Gastrocnemius medialis (tissue), 4 donors: ENCODE measurements at places on chromosomes 3 and 15. TPM values are rescaled to one million over a fixed set of nuclear protein-coding genes. Genes with fewer than 3 reads are reported as not detected.

The ECE2 gene
- total RNA-seq, result not detected

The SPATA16 gene
- not detected for total RNA-seq

The FMN1 gene
- total RNA-seq, result 4.3 TPM

The REC114 gene
- total RNA-seq, result not detected

The LIPC gene
- total RNA-seq, result 0.47 TPM

The TMEM41A gene
- 7.5 TPM for total RNA-seq

The SENP7 gene
- 6.5 TPM for total RNA-seq

The SENP8 gene
- 3.6 TPM for total RNA-seq

The SLC28A2 gene
- not detected for total RNA-seq

DNA sequence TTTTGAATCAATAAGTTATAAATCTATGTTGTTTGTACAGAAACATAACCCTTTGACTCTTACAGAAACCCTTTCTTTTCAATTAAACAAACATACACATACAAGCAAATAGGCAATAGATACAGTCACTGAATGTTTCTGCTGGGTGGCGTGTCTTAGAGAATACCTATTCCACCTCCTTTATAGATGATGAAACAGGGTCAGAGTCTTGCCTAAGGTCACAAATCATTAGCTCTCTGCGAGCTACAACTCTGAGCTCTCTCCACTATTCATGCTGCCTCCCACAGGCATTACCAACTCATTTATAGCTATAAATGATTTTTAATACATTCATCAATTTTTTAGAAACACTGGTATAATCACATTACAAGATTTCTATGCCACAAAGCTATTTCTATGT, 152.6 kb downstream of the RSL24D1 start:
- no peak for DNase-seq

DNA sequence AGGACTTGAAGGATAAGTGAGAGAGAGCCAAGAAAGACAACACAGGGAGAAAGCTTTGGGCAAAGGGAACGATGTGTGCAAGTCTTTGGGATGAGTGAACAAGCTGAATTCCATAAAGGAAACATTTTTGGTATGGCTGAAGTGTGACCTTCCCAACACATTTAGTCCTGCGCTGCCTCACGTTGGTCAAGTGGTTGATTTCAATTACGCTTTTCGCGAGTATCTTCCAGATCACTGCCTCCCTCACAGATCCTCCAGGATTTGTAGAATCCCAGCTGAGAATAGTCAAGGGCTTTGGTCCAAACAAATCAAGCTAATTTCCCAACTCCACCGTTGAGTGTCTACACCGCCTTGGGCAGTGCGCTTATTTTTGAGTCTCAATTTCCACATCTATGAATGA, 338.4 kb upstream of the ADAMTS9 start:
- no peak for DNase-seq

DNA sequence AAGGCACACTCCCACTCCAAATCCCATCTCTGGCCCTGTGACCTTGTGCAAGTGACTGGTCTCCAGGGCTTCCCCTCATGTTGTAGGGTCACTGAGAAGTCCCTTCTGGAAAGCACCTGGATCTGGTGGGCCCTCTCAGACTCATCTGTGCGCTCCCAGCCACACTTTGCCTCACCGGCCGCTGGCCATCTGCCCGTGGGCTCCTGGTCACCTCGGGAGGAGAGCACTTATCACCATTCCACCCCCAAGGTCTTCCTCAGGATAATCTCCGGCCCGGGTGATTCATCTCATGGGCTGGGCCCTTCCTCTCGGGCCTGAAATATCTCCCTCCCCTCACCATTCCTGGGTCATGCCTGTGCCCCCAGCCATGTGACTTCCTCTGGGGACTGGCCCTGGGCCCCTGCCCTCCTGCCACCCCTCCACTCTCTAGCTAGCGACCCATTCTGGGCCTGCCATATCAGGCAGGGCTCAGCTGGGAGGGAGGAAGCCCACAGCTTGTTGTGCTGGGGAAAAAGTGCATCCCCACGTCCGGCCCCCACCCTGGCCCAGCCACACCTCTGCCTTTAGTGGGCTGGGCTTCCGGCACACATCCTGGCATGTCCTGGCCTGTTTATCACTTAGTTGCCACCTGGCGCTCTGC, 10.6 kb upstream of the WNT7A start:
- no peak for DNase-seq

DNA sequence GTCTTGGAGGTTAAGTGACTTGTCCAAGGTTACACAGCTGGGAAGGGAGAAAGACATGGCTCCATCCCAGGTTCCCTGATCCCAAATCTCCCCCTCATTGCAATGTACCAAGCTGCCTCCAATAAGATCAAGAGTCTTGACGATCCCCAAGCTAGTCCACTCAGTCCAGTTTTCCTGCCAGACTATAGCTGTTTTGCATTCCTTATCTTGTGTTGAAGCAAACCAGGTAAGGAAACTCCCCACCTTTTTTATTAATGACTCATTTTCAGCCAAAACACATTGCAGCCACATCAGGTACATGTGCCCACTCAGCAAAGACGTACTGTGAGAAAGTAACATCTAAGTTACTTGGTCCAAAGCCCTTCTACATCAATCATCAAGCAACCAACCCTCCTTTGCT, 41.9 kb downstream of the LIPC start:
- no peak for DNase-seq

DNA sequence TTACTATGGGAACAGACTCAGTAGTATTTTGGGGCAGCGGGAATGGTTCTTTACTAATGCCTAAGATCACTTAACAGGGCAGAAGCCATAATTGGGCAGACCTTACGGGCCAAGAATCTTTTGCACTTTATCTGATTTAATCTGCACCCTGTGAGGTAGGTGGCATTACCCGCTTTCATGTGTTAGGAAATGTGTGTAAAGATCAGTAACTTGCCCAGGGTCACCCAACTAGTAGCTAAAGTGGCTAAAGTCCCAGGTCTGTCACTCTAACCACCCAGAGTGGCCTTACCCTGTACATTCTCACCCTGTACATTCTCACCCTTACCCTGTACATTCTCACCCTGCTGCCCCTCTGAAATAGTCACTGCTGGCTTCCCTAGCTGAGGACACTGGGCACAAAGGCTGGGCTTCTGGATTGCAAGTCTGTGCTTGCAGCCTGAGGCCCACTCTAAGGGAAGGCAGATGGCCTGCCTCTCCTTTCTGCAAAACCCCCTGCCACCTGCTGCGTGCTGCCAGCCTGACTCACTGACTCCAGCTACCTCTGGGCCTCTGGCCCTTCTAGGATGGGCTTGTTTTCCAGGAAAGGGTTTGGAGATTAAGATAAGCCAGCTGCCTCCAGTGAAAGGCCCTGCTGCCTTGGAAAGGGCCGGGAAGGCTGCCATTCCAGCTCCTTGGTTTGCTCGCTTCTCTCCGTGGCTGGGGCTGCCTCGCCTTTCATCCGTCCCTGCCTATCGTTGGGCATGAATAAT, 37.5 kb upstream of the MYZAP start:
- no peak for DNase-seq

GRCh38 chr3:185149591-185149990, 3.3 kb downstream of the C3orf70 start:
- no peak for DNase-seq

DNA sequence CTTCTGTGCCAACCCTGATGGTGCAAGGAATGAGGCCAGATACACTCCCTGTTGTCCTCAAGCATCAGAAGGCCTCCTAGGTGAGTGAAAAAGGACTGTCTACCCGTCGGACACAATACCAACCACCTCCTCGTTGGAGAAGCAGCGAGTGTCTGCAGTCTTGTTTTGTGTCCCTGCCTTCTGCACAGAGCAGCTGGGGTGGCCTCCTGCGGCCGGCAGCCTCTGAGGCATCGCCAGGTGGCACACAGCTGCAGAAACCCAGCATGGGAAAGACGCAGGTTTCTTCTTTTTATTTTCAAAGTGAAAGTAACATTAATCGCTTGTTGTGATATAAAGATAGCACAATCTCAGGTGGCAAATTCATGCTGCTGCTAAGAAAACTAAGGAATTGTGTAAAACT, 509.9 kb downstream of the OCA2 start:
- no peak for DNase-seq

- DNase-seq, result peak; percentile 15
These were observed 106.7 kb upstream of the SNRPN start for GRCh38 chr15:24848050-24848449.

DNA sequence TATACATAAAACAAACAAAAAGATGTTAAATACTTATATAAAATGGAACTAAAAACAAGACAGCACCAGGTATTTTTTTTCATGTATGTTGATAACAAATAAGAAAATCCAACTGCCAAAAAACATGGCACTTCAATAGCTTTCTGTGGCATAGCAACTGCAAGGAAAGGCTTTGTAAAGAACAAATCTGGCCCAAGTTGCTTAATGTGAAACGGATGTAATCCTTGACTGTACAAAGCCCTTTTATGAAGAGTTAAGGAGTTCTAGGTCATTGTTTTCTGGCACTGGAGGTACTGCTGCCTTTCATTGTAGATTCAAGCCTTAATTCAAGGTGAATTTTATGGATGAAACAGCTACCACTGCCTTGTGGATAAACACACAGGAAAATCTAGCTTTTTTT, 68.8 kb upstream of the SLC12A8 start:
- no peak for DNase-seq

- DNase-seq, result no peak
These were observed 58.1 kb upstream of the AGBL1 start for GRCh38 chr15:86021281-86022264.

DNA sequence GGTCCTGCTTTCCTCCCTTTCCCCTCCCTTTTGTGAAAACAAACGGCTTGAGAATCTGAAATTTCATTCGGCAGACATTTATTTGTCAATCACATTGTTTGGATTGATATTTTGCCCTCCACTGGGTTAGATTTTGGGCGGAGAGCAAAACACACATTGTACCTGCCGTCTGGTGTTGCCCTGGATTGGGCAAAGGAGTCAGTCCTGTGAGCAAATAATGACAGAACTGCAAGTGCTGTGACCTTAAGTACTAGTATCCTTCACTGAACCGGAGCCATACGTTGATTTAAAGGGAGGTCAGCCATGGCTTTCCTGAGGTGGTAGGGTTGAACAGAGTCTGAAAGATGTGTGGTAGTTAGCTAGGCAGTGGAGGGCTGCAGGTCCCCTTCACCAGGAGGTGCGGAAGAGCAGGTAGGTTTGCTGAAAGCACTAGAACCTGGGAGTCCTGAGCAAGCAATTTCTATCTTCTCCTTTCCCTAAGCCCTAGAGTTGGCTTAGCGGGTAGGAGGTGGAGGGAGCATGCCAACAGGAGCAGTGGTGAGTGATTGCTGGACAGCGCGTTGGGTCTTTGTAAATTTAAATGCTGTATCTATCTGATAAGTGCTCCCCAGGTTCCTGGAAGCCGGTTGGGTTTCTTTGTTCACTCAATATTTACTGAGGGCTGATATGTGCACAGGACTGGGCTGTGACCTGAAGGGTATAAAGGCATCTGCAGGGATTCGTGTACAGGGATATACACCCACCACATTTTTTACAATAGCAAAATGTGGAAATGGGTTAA, 2.0 kb downstream of the PDIA5 start:
- no peak for DNase-seq

DNA sequence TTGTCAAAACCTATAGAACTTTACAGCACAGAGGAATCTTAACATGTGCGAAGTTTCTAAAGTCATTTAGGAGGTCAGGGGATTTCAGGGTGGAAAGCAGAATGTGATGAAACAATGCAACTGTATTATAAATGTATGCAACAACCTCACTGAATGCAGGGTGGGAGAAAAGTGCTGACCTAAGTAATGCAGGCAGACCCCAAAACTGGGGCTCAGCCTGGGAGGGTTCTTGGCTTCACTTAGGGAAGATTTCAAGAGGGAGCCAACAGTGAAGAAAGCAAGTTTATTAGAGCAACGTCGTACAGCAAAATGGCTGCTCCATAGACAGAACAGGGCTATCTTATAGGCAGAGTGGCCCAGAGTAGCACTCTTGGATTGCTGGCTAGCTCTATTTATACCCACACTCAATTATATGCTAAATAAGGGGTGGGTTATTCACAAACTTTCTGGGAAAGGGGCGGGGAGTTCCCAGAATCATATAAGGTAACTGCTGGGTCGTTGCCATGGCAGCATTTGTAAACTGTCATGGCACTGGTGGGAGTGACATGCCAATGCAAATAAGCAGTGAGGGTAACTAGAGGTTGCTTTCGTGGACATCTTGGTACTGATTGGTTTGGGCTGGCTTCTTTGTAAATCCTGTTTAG, 14.2 kb upstream of the CAND2 start:
- no peak for DNase-seq

GRCh38 chr3:136351905-136352304, 101.8 kb downstream of the PCCB start:
- DNase-seq, result no peak

GRCh38 chr3:172294223-172294806, 153.9 kb downstream of the GHSR start:
- DNase-seq, result no peak

DNA sequence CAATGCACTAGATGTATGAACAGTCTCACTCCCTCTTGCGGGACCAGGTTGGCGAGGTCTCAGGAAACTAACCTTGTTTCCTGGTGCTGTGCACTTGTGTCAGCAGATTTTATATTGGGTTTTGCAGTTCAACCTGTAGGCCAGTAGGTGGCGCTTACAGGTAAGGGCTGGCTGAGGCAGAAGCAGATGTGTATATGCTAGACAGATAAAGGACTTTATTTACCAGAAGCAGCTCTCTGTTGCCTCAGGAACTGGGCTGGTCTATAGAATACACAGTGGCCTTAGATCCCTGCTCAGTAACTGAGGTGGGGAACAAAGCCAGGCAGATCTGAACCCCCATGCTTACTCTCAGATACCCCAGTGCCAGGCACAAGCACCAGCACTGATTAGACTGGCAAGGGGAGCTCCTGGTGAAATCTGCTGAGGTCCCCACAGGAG, 296.8 kb downstream of the DOCK3 start:
- DNase-seq, result no peak
